ENCODE measurements at places on chromosomes 2 and 18.
A peak's percentile ranks its signal among the peaks of the same experiment; 100 is the strongest.

DNA sequence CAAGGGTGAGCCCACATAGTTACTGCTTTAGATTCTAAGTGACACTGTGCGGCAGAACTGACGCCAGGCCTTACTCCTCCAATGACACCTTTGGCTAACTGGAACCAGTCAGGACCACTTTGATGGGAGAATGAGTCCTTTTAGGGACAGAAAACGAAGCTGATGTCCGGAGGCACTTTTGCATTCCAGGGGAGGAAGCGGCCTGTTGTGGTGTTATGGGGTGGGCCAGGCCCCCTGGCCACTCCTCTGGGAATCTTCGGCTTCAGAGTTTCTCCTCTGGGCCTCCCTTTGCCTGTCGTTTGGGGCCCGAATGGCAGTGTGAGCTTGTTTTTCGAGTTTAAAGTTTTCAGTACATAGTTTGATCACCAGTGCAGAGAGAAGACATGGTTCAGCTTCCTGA, 65.9 kb downstream of the MBP start:
- H3K4me1 ChIP-seq, result peaks cover 8% of the 10 kb centered on the region
- H3K4me3 ChIP-seq, result no peak overlapping the region
- H3K27me3 ChIP-seq, result no peaks in the 10 kb centered on the region
- H3K27ac ChIP-seq, result peak overlapping the region; percentile 69

DNA sequence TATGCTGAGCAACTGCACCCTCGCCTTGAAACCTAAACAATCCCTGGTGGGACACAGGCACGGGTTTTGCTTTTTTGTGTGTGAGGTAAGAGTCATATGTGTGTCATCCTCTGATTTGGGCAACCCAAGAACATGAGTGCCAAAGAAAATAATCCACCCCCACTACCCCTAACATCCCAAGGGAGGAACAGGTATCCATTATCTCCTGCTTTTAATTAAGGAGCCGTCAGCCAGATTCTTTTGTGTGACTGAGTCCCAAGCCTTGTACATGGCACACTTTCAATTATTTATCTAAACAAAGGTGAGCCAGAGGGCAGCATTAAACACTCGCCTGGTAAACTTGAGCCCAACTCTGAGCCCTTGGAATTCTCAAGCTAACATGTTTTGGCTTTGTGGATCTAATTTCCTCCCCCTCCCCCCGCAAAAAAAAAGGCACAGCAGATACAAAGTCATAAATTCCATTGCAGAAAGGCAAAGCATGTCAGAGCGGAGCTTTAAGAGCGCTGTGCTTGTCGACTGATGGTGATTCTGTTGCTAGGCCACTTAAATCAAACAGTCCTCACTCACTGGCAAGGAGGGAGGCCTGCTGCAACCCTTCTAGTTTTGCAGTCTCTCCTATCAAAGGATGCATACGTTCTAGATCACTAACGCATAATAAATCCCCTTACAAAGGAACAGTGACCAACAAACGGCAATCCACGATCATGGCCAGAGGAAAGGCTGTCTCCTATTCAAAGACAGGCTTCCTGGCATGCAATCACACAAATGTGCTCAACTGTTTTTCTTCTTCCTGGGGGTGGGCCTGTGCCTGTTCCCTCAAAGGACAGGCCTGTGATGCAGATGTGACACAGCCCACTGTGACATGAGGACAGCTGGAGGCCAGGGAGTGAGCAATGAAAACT, 143.5 kb upstream of the LMAN1 start:
- no peak for DNase-seq
- no peaks in the 10 kb centered on the region for H3K36me3 ChIP-seq
- no peak overlapping the region for H3K27ac ChIP-seq
- no peaks in the 10 kb centered on the region for H3K27me3 ChIP-seq

DNA sequence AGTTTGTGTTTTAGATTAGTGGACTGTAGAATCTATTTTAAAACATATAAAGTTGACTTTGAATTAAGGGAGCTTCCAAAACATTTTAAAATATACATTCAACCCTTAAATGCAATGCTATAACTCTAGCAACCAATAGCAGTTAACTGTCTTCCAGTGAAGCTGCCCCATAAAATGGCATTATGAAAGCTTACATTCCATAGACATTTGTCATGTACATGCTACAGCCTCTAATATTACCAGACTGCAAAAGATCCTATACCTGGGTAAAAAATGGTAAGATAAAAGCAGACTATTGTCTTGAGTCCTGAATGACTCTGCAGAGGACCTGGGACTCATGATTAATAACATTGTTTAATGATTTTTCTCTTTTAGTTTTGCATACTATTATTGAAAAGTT, 489.4 kb downstream of the LRP1B start:
- no peak for DNase-seq
- H3K27ac ChIP-seq, result no peak overlapping the region
- no peaks in the 10 kb centered on the region for H3K36me3 ChIP-seq
- no peaks in the 10 kb centered on the region for H3K27me3 ChIP-seq

GRCh38 chr2:172977270-172978062, 98.2 kb upstream of the MAP3K20 start:
- H3K36me3 ChIP-seq, result no peaks in the 10 kb centered on the region
- DNase-seq, result no peak
- no peaks in the 10 kb centered on the region for H3K4me1 ChIP-seq
- H3K27me3 ChIP-seq, result no peaks in the 10 kb centered on the region
- no peak overlapping the region for H3K27ac ChIP-seq

GRCh38 chr18:48228301-48228715, 180.9 kb downstream of the ZBTB7C start:
- no peak overlapping the region for H3K4me3 ChIP-seq
- DNase-seq, result no peak
- H3K27ac ChIP-seq, result no peak overlapping the region
- H3K36me3 ChIP-seq, result no peaks in the 10 kb centered on the region
- H3K27me3 ChIP-seq, result no peaks in the 10 kb centered on the region

DNA sequence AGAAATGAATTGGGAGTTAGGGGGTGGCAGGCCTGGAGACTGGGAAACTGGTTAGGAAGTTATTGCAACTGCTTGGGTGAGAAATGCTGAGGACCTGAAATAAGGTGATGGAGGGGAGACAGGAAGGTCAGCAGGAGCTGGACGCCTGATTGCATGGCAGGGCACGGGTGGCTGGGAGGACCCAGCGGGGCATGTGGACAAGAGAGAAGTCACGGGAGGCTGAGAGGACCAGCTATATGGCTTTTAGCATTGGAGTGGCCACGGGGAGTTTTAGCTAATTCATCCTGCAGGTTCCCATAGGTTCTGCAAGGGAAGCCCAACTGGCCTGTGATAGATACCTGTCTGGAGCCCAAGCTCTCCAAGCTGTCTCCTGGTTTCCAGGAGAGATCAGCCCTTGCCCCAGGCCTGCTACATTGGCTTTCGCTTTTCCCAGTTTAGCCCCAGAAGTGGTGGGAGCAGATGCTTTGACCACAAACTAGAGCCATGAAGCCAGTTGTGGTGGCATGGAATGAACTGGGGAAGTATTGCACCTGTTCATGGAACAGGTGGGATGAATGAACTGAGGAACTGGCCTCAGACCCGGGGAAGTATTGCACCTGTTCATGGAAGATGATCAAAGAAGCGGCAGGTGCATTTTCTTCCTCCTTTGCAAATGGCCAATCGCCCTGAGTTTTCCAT, 93.6 kb upstream of the TAF1B start:
- no peak overlapping the region for H3K27ac ChIP-seq
- no peak for DNase-seq
- H3K27me3 ChIP-seq, result no peaks in the 10 kb centered on the region
